ENCODE measurements at places on chromosomes 2 and 18.

GRCh38 chr2:189702071-189702470, 27.6 kb downstream of the ANKAR start:
- no peak for DNase-seq

GRCh38 chr2:19046986-19047780, 311.2 kb downstream of the OSR1 start:
- no peak for DNase-seq

DNA sequence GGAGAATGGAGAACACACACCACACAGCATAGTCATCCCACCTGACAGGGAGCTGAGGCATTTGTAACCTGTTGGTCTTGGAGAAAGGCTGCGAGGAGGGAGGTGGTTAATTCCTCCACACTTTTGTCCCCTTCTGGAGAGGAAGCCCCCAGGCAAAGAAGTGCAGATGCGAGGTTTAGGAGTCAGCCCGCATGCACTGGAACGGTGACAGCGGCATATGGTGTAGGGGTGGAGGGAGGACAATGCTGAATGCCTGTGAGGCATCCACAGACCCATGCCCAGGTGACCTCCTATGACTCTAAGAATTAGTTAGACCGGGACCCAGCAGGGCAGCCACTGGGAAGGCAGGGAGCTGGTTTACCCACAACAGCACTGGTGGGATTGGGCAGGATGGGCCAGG, 12.2 kb downstream of the SPATA3 start:
- no peak for DNase-seq

GRCh38 chr2:170523506-170523905, 191.6 kb upstream of the SP5 start:
- no peak for DNase-seq

DNA sequence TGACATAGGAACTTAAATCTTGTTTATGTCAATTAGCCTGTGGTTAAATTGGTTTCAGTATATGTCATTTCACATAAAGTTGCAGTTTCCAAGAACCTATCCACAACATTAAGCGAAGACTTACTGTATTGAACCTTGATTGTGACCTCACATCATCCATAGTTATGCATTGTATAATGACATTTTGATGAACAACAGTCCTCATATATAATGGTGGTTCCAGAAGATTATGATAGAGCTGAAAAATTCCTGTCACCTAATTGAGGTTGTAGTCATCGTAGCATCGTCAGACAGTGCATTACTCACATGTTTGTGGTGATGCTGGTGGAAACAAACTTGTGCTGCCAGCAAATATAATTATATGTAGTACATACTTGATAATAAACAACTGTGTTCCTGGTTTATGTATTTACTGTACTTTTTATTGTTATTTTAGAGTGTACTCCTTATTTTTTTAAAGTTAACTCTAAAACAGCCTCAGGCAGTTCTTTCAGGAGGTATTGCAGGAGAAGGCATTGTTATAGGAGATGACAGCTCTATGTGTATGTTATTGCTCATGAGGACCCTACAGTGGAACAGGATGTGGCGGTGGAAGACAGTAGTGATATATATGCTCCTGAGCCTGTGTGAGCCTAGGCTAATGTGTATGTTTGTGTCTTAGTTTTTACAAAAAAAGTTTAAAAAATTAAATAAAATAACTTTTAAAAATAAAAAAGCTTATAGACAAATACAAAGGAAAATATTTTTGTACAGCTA, 56.6 kb downstream of the UBE2E3 start:
- no peak for DNase-seq

- DNase-seq, result no peak
Observed at GRCh38 chr18:3345452-3345851, 83.5 kb downstream of the MYL12B start.

DNA sequence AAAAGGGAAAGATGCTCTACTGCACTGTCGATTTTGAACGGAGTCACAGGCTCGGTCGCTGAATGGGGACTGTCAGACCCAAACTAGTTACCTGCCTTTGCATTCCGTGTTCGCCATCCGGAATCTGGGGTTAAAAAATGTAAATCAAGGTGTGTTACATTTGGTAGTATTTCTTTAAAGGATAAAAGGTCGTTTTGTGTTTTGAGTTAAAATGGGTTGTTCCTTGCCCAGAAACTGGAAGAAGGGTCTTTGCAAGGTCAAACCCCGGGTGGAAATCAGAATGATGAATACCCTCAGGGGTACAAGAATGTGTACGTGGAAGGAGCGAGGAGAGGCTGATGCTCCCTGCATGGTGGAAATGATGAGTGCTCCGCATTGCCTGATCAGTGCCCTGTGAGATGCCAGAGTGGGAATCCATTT, 1.0 kb downstream of the VSNL1 start:
- no peak for DNase-seq

DNA sequence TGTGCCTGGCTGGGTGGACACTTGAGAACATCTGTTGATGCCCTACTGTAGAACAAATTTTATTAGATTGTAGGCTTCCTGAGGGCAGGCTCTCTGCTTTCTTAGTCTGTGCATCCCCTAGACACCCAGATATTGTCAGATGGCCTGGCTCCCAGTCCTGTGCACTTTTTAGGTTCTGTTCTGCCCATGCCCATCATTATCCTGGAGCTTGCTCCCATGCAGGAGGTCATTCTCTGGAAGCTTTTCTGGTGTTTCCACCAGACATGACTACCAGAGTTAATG, 213.3 kb downstream of the MYCN start:
- no peak for DNase-seq

- no peak for DNase-seq
Observed at GRCh38 chr2:176463546-176463945, 194.3 kb downstream of the MTX2 start.

- DNase-seq, result peak; percentile 7
Observed at GRCh38 chr2:94986392-94986963, 39.0 kb upstream of the MAL start.

DNA sequence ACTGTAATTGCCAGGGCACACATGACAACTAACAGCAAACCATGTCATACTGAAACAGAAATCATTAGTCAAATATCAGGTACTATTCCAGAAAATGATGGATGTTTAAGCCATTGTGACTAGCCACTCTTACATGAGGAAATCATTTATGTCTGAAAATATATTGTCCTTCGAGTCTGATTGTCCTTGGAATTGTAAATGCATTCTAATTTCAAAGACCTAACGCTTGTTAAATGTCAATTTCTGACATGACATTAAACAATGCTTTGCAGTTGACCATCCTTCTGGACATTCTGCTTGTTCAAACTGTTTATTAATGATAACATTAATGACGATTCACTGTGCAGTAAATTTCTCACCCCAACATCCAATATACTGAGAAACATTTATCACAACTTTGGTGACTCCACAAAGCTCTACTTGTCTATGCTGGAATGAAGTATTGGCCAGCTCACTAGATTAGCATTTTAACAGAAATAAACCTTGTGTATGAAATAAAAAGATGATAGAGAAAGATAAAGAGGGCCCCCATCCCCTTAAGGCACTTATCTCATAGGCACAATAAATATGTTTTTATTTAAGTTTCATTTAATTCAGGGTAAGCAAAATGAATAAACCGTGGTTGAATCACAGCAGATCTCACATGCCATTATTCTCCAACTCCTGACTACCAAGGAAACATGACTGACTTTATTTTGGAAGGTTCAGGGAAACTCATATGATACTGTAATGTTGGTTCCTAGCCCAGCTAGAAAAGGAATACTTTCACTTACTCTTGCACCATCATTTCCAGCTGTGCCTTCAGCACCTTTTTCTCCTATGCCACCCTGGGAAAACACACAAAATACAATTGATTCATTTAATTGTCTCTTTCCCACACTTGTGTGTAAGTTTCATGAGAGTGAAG, 82.3 kb downstream of the COL3A1 start:
- DNase-seq, result no peak

DNA sequence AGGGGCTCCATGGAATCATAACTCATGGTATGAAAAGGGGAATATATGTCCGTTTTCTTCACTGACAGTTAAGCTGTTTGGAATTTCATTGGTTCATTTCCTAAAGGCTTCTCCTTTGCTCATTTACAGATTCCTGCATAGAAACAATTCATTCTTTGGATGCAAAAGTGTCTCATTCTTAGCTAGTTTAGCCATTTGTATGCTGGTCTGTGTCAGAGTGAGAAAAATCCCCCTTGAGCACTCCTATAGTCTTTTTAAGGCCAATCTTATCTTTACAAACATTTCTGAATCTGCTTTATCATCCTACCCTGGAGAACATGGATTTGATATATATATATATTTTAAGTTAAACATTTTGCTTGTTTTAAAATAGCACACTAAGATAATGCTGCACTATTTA, 1260.9 kb upstream of the NRXN1 start:
- DNase-seq, result no peak

GRCh38 chr2:73489053-73489452, 103.4 kb downstream of the ALMS1 start:
- no peak for DNase-seq

DNA sequence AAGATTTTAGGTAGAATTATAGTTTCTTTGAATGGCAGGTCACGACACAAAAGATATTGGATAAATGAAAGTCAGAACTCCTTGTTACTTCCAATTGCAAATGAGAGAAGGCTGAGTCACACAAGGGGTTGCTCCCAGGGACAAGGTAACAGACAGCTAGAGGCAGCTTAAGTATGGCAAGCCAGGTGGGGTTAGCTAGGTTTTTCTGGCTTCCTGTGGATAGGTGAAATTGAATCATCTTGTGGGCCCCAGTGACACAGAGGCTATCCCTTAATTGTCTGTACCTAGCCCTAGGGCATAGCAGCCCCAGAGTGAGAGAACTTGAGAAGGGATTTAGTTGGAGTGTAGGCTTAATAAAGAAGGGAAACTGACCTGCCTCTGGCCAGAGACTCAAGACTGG, 407.7 kb upstream of the SLC8A1 start:
- DNase-seq, result no peak
